ENCODE measurements at places on chromosomes 7 and 10.

DNA sequence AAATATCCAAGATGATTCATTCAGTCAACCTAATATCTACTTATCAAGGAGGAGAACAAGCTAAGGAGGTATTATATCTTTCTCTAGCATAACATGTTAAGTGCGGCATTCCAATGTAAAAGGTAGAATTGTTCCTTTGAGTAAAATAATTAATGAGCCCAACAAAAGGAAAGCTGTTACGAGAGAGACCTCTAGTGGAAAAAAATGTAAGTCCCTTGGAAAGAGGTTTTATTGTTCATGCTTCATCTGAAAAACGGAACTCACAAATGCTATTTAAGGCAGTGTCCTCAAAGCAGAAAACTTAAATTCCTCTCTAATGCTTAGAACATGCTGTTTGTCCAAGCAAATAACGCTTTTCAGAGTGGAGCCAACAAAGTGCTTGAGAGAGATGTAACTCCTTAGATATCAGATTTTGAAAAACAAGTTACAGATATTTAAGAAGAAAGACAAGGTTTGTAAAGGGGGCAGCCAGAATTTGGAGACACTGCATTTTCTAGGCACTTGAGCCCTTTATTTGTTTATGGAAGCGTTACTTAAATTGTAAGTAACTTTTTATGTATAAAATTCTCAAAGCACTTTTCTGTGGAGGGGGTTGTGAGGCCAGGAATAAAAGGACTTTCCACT lies 119.9 kb downstream of the TFEC start:
- DNase-seq, result no peak

DNA sequence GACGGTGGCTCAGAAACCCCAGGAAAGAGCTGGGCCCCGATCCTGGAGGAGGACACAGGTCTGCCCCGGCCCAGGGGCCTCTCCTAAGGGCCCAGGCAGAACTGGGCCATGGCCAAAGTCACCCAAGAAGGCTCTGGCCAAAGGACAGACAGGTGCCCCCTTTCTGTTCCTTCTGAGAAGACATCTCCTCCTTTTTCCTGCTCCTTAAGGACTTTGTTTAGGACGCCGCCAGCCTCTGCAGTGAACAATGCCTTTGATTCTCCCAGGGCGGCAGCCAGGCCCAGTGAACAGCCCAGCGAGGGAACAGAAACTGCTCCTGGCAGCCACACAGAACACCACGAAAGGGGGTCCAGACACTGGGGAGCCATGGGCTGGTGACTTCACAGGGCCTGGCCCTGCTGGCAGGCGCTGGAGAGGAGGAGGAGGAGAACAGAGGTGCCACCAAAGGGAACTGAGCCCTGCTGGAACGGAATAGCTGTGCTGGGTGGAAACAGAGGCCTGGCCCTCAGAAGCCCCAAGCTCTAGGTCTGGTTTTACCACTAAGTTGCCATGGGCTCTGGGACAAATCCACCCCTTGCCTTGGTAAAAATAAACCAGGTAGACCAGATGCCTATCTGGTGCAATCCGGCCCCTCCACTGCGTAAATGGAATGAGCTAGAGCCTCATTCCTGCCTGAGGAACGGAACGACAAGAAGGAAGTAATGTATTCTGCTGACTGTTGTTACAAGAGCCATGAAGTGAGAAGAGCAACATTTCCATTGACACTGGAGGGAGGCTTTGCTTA lies 163.3 kb upstream of the RHEB start:
- DNase-seq, result no peak

DNA sequence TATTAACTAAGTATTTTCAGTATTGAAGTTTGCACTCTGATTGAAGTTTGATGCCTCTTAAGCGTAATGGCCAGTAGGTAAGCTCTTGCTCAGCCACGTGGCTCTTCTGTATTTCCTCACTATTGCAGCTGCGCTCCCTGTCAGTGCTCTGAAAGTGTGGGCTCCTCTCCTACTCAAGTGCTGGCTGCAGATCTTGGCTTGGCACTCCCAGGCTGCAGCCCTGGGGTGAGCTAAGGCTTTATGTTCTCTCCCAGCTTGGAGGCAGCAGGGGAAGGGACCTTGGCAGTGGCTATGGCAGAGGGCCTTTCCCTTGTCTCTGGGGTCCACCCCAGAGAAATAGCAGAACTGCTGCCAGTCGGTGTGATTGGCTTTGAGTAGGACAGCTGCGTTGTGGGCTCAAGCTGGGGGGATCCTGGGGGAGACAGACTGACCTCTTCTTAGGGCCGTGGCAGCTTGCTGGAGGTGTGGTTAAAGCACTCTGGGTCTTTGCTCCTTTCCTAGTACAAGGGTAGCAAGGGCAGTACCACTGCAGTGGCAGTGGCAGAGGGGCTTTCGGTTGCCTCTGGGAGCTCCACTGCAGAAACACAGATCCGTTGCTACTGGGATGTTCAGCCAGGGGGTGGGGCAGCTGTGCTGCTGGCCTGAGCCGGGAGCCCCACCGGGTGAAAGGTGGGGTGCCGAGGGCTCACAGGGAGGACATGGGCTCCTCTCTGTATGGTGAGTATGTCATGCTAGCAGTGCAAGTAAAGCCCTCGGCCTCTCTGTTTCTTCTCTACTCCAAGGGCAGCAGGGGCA lies 100.5 kb downstream of the GLCCI1 start:
- no peak for DNase-seq

GRCh38 chr7:107980671-107981190 lies 22.2 kb downstream of the LAMB1 start:
- no peak for DNase-seq

GRCh38 chr10:22699976-22700375 lies 14.4 kb downstream of the PIP4K2A start:
- DNase-seq, result no peak
